SHP77 (cell line): ENCODE measurements at places on chromosomes 1 and 21.

DNA sequence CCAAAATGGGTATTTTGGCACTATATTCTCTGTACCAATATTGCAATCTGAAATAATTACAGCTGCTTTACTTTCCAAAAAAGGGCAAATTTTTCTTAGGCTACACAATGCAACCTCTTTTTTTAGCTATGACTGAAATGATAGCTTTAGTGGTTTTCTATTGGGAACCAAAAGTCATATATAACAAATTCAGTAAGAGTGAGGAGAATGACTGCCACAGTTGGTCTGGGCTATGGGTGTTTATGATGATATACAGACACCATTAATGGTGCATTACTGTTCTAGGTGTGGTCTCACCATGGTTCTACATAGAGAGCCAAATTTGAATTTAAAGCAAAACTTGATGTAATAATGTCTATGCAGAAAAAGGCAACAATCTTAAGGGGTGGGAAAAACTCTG lies 72.3 kb upstream of the PTBP2 start:
- DNase-seq = no peak

DNA sequence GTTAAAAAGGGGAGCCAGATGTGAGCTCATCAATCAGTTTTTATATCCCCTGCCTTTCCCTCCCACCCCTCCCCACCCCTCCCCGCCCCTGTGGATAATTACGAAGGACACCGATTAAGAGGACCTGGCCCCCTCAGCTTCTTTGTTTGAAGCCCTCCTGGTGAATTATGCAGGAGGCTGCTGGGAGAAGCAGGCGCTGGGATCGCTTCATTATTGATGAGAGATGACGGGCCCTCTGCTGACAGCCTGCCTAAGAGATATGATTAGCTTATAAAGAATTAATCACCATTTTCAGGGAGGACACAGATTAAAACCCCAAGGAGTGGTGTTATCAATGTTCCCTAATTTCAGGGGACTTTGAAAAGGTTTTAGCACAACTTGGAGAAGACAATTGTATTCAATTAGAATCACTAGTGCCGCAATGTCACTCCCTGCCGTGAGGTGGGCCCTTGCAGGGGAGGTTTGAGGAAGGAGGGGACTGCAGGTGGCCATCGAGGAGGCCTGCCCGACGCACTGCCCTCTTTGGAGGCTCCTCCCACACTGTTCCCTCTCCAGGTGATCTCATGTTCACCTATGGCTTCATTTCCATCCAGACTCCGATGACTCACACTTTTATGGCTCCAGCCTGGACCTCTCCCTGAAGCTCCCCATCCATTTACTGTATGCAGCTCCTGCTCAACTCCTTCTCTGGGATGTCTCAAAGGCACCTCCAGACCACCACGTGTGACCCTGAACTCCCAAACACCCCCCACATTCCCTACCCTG lies 67.0 kb upstream of the KLHDC7A start:
- DNase-seq = no peak

- DNase-seq = no peak
Observed at GRCh38 chr21:35368326-35368725, 319.2 kb upstream of the RUNX1 start.

- DNase-seq = no peak
Observed at GRCh38 chr1:23400324-23401114, 24.0 kb downstream of the TCEA3 start.

GRCh38 chr21:33688353-33688752 lies 46.1 kb downstream of the ITSN1 start:
- DNase-seq = no peak

- DNase-seq = no peak
Observed at GRCh38 chr1:54985556-54985955, 5.1 kb downstream of the TMEM61 start.

DNA sequence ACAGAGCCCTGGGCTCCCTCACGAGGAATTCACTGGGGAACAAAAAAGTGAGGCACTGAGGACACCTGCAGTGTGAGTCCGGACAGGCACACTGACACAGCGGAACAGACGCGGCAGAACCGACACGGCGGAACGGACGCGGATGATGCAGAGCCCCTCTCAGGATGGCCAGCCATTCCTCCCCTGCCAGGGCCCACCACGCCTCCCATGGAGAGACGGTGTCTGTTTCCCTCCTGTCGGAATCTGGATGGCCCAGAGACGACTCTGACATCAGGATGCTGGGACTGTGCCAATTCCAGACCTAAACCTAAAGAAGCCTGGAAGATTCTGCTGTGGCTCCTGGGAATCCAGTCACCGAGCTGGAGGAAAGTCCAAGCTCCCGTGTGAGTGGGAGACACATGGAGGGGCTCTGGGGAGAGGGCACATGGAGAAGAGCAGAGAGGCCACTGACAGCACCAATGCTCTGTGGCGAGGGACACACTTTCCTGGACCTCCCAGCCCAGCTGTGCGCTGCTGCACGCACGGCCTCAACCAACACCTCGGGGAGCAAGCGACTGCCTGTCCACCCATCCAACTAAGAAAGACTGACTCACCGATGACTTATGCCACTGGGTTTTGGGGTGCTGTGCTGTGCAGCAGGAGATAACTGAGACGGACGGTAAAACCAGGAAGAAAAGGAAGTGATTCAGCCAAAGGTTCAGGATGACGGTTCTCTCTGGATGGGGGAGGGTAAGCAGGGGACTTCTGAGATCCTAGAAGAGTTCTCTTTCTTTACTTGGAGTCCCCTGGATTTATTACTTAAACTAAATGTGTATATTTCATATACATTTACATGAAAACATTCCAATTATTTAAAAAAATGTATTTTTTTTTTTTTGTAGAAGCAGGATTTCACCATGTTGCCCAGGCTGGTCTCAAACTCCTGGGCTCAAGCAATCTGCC lies 23.3 kb downstream of the ZBTB17 start:
- no peak for DNase-seq
